Stimulated activated CD4-positive, alpha-beta T cell treated with anti-CD3 and anti-CD28 coated beads, Interleukin-15, amount 100 ng/mL, for 1 hour (primary cell): ENCODE measurements at places on chromosomes 2 and 18.

- DNase-seq, result peak; percentile 6
Observed at GRCh38 chr18:62505669-62506494, 16.9 kb upstream of the ZCCHC2 start.

DNA sequence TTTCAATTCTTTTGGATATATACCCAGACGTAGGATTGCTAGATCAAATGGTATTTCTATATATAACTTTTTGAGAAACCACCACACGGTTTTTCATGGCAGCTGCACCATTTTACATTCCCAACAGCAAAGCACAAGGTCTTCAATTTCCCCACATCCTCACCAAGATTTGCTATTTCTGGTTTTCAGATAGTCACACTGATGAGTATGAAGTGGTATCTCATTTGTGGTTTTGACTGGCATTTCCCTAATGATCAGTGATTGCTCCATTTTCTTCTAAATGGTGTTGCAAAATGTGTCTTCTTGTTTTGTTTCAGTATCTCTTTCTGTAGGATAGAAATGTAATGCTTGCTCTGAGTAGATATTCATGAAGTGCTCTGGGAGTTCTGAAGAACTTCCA lies 52.0 kb downstream of the ANKRD44 start:
- no peak for DNase-seq

DNA sequence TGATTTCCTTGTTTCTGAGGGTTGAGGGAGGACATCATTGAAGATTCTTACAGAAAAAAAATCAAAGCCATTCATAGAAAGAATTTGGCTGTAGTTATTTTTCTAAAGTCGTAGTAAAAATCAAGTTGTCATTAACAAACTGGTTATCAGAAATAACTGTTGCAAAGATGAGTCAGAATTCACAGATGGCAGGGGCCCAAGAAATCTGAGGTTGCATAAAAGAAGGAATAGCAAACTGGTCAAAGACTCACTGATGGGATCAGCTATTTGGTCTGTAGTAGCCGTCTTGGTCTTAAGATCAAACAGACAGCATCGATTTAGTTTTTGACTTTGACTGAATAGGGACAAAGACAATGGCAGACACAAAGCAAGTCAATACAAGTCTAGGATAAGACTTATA lies 334.3 kb downstream of the FIGN start:
- no peak for DNase-seq

DNA sequence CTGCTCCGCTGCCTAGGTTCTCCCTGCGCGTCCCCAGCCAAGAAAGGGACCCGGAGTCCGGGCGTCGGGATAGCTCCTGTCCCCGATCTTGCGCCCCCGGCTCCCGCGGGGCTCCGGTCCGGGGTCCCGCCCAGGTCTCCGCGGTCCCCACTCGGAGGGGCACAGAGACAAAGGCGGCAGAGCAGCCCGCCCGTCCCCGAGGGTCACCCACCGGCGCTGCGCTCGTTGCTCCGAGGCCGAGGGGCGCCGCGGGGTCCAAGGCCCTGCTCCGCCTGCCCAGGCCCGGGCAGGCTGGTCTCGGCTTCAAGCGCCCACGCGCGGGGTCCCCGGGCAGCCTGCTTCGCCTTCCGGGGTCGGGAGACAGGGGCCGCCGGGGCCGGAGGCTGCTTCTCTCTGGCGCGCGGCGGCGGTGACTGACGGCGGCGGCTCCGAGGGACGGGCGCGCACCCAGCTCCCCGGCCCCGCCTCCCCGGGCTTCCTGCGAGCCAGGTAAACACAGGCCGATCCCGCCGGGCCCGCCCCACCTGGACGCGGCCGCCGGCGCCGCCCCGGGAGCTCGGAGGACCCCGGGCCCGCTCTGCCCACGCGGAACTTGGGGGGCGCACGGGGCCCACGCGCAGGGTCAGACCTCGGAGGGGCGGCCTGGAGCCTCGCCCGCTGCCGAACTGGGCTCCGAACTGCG lies at the start of gene MBP:
Gene MBP, minus strand, starts transcription at position 415 of the 682 bp plus-strand sequence. CDS start 27,522 bp downstream, outside the sequence.
- peak; percentile 68 for DNase-seq

DNA sequence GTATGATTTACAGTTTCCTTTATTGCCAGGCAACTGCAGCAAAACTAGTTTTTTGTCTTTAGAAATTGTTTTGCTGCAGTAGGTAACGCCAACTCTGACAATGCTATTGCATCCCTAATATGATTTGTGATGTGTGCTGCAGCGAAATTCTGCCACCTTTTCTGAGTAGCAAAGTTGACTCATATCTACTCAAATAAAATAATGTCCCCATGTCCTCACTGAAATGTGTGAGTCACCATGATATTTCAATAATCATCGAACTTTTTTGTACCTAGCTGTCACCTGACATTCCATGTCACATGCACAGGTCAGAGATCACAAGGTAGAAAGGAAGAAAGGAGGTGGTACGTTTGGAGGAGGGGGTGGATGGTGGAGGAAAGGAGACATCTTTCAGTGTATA lies 205.0 kb downstream of the RAD51AP2 start:
- no peak for DNase-seq

DNA sequence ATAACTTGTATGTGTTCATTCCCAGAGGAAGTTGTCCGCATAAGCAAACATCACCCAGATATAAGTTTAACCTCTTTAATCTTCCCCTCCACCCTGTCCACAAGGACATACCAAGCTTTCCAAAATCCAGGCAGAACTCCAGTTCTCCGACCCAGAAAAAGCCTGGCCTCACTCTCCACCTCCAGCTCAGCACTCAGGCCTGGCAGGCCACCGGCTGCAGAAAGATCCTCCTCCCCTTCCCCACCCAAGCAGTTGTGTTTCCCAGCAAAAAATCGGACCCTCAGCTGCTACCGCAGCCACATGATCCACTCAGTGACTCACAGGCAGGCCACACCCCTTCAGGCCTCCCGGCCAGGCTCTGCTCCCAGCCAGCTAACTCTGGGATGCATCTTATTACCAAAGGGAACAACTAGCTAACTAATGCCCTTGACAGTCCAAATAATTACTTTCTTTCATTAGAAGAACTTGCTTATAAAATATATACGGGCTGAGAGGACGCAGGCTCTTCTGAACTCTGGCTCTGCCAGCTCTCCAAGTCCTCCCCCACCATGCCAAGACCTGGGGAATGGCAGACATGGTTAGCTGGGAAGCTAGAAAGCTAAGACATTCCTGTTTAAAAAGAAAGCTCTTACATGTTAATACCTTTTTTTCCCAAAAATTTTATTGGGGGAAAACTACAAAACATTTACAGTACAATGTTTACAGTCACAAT lies 4.5 kb downstream of the ZFP36L2 start:
- peak; percentile 24 for DNase-seq
